ENCODE measurements at places on chromosomes 7 and 10. TPM values are rescaled to one million over a fixed set of nuclear protein-coding genes. Genes with fewer than 3 reads are reported as not detected.
A peak's percentile ranks its signal among the peaks of the same experiment; 100 is the strongest.

DNA sequence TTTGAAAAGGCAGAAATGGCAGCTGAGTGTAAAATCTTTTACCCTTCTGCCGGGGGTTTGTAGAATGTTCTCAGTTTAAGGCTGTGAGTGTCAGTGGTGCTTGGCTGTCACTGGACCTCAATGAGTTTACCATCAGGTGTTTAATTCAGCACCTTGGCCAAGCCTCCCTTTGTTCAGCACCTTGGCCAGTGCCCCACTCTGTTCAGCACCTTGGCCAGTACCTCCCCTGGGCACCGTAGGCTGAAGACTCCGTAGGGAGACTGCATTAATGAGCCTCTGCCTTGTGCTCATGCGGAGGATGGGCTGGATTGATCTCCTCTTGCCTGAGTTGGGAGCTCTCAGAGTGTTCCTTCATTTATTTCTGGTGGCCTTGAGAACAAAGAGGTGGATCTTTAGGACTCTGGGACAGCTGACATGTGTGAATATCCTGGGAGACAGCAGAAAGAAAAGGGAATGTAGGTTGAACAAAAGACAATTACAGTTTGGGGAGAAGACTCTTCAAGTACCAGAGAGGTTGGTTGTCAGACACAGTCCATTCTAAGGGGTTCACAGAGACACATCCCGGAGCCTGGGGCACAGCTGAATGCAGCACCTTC lies 1.6 kb downstream of the FAM24A start:
- DNase-seq: peak; percentile 76

DNA sequence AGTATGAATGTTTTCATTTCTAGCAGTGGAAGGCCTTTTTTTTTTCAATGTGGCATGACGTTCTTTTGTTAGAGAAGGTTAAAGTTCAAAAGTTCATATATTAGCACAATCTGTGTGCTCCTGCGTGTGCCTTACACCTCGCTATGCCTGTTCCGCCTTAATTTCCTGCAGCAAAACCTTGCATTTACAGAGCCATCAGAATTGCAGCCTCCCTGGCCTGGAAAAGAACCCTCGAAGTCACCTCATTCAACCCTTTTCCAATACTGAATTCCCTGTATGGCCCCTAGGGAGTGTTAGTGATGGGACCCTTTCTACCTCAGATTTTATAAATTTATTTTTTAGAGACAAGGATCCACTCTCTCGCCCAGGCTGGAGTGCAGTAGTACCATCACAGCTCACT lies 103.5 kb upstream of the ZNF438 start:
- DNase-seq: no peak

DNA sequence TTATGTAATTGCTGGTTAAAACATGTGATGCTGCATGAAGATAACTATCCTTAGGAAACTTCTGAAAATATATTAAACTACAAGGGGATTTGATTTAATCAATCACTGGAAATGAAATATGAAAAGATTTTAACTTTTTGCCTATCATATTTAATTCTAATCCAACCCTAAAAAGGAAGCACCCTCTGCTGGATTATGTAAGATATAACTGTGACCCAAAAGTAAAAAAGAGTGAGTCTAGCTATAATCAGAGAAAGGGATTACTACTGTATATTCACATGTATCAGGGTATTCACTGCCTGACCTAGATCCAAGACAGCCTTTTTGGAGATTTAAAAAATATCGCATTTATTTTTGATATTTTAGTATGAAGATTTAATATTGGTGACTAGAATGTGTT lies 295.5 kb downstream of the MDFIC start:
- DNase-seq: no peak

GRCh38 chr7:55124989-55125875 lies 106.4 kb downstream of the EGFR start:
- no peak for DNase-seq

DNA sequence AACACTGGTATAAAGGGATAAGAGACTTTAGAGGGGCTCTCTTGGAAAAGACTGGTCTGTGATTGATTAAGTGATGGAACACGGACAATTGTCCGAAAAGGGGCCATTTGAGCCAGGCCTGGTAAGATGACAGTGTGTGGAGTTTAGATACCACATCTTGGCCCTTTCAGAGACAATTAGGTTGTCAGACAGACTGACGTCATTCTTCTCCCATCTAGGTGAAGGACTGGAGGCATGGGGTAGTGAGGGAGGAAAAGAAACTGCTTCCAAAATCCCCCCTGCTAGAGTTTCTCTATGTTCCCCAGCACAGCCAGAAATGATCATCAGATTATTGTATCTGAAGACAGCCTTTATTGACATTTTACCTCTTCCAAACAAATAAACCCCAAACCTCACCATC lies 84.8 kb upstream of the MYO3A start:
- DNase-seq: no peak

DNA sequence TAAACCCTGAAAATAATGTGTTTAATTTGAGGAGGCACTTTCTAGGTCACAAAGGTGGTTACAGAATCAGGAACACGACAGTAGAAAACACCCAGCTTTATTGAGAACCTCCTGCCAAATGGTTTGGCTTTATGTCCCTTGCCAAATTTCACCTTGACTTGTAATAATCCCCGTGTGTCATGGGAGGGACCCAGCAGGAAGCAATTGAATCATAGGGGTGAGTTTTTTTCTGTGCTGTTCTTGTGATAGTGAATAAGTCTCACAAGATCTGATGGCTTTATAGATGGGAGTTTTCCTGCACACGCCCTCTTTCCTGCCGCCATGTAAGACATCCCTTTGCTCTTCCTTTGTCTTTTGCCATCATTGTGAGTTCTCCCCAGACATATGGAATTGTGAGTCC lies 193.8 kb upstream of the KLF6 start:
- DNase-seq: no peak

DNA sequence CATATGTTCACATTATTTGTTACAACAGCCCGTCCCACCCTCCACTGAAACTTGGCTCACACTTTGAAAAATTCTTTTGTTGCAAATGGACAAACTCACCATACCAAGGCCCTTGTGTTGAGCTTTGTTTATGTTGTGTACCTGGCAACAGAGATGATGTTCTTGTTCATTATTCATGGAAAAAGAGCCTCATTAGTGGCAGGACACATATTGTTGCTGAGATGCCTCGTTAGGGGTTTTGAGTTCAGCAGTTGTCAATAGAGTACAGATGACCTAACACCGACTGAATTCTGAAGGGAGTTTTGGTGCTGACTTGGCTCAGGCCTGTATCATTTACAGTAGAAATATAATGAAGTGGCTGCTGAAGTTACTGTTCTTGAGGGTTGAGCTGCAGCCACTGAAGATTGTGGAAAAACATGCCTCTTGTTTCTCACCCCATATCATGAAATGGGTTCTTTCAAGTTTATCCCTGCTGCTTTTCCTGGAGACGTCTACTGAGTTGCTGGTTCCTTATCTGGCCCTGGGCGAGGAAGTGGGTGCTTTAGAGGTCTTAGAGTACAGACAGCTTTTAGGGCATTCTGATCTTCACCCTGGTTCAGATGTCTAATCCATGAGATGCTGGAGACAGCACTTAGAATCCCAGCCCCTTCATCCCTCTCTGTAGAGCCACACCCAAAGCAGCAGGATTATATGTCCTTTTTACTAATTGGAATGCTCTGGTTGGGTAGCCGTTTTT lies 149.7 kb downstream of the WNT2 start:
- no peak for DNase-seq

- no peak for DNase-seq
Measured at GRCh38 chr10:56035489-56035888, 325.6 kb downstream of the ZWINT start.

DNA sequence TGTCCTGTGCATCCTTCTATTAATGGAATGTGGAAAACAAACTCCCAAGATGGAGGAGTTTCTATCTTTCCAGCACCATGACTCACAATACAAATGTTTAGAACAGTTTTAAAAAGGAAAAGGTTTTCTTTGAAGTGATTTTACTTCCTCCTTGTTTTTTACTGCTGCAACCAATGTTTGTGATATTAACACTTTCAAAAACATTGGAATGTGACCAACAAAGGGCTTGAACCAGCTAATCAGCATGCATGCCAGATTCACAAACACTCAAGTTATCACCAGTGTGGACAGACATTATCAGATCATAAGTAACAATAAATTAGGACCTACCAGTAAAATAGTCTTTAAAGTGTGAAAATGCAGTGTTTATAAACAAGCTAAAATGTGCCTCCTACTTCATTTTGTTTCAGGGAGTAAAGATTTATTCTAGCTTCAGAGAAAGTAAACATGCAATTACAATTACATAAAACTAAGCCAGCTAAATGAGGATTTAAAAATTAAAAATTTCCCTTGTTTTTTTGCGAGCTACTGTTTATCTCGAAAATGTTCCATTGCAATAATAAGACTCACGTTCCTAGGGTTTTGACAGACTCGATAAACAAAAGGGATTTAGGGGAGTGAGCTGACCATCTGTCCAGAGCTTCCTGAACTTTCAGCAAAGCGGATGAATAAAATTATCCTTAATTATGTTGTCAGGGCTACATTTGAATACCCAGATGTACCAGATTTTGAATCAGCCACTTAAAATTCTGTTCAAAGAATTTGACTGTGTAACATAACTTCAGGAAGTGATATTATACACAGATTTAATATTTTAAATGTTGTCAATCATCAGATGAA lies 29.8 kb downstream of the CPVL start:
- no peak for DNase-seq

The BMPER gene
- 0.20 TPM for total RNA-seq

The TMEM270 gene
- total RNA-seq: not detected

The OR6V1 gene
- total RNA-seq: not detected

The DDIT4 gene
- 82.9 TPM for total RNA-seq
